Stimulated activated CD4-positive, alpha-beta T cell treated with anti-CD3 and anti-CD28 coated beads, Interleukin-1b, Interleukin-23, amount 100 ng/mL, for 1 hour (primary cell): ENCODE measurements at places on chromosomes 2 and 18.

DNA sequence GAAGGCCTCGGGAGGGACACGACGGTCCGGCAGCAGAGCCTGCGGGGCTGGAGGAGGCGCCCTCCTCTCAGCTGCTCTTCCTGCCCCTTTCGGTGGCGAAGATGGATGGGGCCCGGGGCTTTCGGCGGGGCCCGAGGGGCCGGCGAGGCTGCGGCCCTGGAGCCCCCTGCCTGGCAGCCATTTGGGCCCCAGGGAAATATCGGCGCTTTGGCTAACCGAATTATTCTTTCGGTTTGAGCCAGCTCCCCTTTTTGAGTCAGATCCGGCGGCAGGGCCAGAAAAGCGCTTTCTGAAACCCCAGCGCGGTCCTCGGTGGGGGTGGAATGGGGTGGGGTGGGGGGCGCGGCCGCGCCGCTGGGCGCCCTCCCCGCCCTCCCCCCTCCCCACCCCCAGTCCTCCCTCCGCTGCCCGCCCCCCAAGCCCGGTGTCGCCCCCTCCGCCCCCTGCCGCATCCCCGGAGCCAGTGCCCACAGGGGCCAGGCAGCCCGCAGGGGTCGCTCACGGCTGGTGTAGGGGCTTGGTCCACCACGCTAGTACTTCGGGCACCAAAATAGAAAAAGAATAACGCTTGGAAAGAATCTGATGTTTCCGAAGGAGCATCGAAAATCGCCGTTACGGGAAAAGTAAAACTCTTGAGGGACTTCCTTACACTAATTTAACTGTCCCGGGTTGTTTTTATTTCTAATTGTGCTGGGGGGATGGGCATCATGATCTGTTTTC, 9.1 kb upstream of the ARID5A start:
- DNase-seq: peak; percentile 48

DNA sequence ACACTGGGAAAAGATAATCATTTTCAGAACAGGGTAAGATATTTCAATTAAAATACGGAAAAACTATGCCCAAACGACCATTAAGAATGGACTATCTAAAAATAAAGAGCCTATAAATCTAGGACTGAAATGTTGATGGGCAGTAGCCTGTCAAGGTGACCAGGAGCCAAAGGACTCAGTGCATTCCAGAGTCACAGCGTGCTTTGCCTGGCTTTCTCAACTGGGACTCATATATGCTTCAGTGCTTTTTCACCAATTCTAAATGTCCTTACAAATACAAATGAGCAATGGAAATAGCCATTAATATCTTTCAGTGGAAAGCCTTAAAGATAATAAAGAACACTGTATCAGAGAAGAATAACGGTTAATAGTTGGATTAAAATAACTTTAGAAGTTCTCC, 35.4 kb downstream of the PREPL start:
- no peak for DNase-seq

- DNase-seq: no peak
These were observed 6.7 kb downstream of the SPATA3 start for GRCh38 chr2:231002641-231003040.

DNA sequence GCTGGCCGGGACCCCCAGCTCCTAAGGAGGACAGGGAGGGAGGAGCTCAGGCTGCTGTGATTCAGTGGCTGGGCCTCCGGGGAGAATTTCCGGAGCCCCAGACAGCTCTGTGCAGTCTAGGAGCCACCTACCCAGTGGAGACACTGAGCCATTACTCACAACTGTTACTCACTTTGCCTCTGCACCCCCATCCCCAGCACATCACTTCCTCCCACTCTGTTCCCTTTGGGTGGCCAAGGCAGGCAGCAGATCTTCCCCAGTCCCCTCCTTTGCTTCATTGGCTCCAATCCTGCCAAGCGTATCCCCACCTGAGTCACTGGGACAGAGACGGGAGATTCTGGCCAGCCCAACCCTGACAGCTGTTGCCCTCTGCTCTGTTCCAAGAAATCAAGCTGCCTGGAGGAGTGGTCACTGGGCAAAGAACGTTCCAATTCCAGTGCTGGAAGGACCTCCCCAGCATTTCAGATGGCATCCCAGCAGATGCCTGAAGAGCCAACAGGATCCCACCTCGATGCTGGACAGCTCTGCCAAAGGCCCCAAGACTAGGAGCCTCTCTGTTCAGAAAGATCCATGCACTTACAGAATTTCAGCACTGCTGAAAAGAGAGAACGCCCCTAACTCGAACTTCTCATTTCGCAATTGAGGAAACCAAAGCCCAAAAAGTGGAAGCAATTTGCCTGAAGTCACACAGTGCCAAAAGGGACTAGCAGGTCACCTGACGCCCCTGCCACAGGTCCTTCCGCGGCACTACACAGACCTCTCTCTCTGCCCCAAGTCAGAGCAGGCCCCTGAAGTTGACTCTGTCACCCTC, 68.3 kb downstream of the TNS1 start:
- no peak for DNase-seq

- no peak for DNase-seq
These were observed 32.9 kb downstream of the ACTR3 start for GRCh38 chr2:113922784-113923183.

GRCh38 chr2:132654968-132655367, 15.0 kb downstream of the LYPD1 start:
- no peak for DNase-seq

DNA sequence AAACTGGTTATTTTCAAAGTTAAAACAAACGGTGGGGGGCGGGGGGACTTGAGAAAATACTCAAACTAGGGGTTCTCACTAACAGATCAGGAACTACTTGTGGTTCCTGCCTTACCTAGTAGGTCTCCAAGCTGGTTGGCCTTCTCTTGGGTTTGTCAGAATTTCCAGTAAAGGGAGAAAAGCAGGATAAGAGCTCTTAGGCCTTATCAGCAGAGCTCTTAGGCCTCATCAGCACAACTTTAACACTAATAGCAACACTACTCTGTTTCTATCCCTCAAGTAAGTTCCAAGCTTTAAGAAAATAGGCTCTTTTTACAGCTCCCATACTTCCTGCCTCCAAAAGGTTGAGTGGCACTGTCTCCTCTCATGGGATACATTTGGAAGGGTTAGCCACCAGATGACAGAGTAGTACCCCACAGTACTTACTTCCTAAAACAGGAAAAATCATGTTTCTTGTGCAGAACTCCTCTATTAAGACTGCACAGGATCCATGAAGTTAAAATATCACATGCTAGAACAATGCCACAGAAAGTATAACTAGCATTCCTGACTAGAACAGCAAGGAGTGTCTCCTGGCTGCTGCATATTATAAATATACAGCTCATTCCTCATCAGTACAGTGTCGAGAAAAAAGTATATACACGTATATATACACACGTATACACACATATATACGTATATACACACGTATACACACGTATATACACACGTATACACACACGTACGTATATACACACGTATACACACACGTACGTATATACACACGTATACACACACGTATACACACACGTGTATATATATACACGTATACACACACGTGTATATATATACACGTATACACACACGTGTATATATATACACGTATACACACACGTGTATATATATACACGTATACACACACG, 6.1 kb downstream of the FBXO11 start:
- no peak for DNase-seq

DNA sequence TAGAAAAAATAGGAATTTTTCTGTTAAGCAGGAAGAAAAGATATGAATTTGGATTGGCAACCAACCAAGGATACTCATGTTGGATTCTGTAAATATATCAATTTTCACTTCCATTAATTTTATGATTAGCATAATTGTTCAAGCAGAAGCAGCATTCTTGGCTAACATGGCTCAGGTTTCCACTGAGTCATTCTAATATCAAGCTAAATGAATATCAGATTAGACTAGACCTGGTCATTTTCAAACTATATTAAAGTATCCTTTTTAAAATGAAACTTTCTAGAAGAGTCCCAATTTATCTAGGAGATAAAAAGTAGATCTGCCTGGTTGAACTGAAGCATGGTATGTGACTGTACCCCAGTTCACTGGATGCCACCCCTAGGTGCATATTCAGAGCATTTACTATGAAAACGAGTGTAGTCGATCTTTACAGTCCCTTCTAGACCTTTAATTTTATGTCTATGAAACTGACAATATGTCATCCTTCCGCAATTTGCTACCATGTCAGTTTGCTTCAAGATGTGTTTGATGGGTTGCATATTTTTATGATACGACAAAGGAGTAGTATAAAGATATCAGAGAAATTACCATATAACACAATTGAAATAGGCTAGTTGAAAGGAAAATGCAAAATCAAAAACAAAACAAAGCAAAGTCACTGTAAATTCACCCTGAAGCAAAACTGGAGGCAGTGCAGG, 704.9 kb downstream of the ERBB4 start:
- no peak for DNase-seq

- no peak for DNase-seq
These were observed 68.3 kb upstream of the LRP1B start for GRCh38 chr2:142199073-142199472.

DNA sequence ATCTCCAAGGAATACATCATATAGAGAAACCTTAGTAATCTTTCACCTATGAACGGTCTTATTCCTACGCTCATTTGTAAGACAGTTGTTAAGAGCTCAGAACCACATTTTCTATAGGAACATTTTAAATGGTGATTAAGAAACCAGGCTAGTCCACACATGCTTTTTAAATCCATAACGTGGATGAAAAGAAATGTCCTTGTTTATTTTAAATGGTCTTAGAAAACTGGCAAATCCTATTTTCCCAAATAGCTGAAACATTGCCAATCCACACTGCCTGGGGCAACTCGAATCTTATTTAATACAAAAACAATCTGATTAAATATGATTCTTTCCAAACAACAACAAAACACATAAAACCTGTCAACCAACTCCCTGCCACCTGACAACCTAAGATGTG, 23.7 kb downstream of the METTL8 start:
- DNase-seq: no peak

DNA sequence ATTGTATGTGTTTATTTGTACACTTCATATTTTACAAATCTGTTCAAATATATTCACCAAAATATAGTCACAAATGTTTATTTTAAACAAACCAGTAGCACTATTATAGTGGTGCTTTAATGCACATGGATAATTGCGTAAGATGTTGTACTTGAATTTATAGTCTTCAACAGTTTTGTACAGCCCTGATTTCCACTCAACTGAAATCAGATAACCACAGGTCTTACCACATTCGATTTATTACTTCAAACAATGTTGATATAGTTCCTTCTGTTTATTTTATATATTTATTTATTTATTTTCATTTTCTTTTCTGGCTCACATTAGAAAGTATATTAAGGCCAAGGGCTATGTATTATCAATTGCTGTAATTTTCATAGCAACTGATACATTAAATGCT, 99.4 kb upstream of the ZNF804A start:
- no peak for DNase-seq

DNA sequence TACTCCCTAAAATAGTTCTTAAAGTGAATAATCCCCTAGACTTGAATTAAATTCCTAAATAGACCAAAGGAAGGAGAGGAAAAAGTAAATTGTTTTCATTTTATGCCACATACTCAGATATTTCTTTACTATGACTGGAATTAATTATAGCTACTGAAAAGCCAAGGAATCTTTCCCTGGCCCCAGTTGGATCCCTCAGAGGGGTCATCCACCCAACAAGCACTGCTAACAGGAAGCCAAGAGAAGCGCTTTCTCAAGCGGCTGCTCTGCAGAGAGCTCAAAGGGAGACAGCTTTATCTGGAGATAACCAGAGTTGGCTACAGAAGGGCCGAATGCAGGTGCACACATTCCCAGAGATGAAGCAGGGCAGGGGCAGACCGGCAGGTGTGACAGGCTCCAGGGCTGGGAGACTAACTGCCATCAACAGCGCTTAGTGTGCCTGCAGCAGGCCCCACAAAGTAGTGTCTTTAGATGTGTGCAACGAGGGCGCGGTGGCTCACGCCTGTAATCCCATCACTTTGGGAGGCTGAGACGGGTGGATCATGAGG, 51.1 kb downstream of the POLR1A start:
- DNase-seq: no peak

- DNase-seq: no peak
These were observed 3.5 kb downstream of the TEX261 start for GRCh38 chr2:70991142-70991541.

GRCh38 chr2:134416637-134417036, 162.8 kb downstream of the MGAT5 start:
- no peak for DNase-seq

DNA sequence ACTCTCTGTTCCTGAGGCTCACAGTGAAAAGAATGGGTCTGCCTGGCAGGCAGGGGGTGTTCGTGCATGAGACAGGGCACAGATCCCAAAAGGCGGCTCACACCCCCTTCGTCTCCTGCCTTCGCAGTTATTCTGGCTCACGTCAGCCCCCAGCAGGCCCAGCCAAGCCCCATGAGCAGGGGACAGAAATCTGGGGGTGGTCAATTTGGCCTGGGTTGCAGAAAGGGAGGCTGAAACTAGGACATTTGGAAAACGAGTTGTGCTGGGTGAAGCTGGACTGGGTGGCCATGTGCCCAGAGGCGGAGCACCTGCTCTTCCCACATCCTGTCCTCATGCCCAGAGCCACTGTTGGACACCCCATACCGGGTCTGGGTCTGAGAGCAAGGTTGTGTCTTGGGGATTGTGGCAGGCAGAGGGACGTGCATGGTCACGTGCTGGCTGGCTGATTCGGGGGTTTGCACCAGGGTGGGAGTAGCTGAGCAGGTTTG, 99.0 kb upstream of the MCFD2 start:
- DNase-seq: no peak

DNA sequence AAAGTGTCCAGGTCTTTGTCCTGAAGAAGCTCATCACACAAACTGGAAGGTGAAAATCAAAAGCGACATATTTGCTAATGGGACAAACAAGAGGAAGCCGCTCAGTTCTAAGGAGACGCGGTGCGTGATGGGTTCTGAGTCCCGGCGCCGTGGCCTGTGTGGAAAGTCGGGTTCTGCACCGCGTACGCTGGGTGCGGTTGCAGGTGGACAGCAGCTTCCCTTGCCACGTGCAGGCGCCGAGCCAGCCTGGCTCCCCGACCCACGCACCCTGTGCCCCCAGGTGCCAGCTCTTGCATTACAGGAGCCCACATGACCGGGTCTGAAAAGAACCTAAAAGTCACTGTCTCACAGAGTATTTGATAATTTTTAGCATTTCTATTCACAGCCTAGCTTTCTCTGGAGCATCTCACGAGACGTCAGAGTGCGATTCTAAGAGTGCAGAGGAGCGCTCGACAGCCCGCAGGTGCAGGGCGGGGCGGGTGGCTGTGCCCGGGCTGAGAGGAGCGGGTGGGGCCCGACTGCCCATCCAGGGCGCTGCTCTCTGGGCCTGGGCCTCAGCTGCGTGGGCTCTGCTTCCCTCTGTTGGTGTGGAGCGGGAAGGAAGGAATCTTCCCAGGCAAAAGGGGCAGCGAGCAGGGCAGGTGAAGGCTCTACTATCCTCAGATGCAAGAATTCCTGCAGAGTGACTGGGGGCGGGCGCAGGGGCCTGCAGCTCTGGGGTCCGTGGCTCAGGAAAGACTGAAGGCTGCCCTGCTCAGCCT, 39.4 kb downstream of the MYT1L start:
- no peak for DNase-seq

- DNase-seq: no peak
These were observed 530.0 kb upstream of the ID2 start for GRCh38 chr2:8151888-8152287.

GRCh38 chr2:85015653-85016360, 44.8 kb downstream of the KCMF1 start:
- no peak for DNase-seq

- DNase-seq: no peak
These were observed 80.4 kb downstream of the CELF4 start for GRCh38 chr18:37484983-37485834.

GRCh38 chr2:58739033-58739432, 497.9 kb upstream of the FANCL start:
- no peak for DNase-seq

GRCh38 chr18:79642626-79643025, 37.0 kb upstream of the CTDP1 start:
- DNase-seq: no peak

- DNase-seq: no peak
These were observed 44.5 kb downstream of the LTBP1 start for GRCh38 chr2:32991091-32991845.
